ENCODE measurements at places on chromosomes 4 and X.

- DNase-seq, result no peak
Measured at GRCh38 chr4:151760002-151760401, 805 bp downstream of the GATB start.

GRCh38 chr4:54539500-54540029 lies 118.2 kb upstream of the KIT start:
- DNase-seq, result no peak

GRCh38 chrX:69062493-69062892 lies 102.8 kb downstream of the PJA1 start:
- DNase-seq, result no peak

- no peak for DNase-seq
Measured at GRCh38 chrX:104130808-104131207, 18.5 kb downstream of the ZCCHC18 start.

- no peak for DNase-seq
Measured at GRCh38 chr4:188400451-188400850, 261.2 kb downstream of the TRIML1 start.

- no peak for DNase-seq
Measured at GRCh38 chrX:65720381-65720964, 53.0 kb downstream of the MSN start.

DNA sequence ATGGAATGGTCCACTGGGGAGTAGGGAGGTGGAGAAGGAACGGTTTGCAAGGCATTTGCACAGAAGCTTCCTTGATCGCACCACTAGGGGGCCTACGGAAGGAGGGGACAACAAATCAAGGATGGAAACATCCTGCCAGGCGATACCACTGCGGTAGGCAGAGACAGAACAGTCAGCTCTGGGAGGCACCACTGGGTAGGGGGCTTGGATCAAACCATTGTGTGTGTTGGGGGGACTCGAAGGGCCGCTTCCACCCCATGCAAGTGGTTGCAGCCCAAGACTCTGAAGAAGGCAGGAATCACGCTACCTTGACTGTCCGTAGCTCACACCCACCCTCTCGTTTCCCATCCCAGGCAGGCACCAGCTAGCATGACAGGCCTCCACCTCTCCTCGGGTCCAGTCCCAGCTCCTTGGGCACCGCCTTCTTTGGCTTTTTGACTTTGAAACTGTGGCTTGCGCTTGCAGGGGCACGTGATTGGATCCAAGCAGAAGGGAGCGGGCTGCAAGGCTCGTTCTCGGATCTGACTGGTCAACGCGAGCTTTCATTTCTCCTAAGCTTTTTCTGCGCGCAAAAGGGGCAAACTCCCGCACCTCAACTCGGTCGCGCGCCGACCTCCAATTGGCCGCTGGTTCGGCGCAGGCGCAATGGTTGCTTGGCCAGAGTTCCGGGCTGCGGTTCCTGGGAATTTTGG lies 28.4 kb downstream of the GAGE1 start:
- no peak for DNase-seq

- DNase-seq, result no peak
Measured at GRCh38 chr4:48243429-48243828, 26.2 kb downstream of the TEC start.

DNA sequence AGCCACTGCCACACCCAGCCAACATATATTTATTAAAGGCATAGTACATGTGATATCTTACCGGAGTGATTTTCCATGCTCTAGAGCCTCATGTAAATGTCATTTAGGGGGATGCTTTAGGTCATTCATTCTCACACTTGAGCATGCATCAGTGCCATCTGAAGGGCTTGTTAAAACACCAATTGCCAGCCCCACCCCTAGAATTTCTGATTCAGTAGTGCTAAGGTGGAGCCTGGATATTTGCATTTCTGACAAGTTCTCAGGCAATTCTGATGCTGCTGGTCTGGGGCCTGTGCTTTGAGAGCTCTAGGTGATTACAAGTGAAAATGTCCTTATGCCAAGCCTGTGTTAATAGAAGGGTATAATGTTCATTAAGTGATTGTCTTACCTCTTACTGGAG lies 107.7 kb downstream of the PHEX start:
- no peak for DNase-seq

GRCh38 chr4:60757986-60758680 lies 442.0 kb upstream of the ADGRL3 start:
- no peak for DNase-seq

DNA sequence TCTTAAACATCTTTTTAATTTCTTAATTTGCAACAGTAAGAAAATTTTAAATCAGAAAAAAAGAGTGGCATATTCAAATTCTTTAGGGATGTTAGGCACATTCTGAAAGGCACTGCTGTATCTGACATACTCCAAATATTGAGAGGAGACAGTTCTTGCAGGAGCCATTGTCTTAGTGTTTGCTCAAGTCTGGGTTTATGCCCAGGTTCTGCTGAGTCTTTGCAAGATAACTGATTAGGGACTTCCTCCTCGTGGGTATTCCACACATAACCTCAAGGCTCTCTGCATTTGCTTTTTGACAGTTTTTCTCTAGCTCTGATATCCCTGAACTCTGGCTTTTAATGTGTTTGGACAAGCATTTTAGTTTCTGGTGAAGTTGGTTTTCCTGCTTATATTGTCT lies 52.6 kb downstream of the RPS3A start:
- no peak for DNase-seq

DNA sequence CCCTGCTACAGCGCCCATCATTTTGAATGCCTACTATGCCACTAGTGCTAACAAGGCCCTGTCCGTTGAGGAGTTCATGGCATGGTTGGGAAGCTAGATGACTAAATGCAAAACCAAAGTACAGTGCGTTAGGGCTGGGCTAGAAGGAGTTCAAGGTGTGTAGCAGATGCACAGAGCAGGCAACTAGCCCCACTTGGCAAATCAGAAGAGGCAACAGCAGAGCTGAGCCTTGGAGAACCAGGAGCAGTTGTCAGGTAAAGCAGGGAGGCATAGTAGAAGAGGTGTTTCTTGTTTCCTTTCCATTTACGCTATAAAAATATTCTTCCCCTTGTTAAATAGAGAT lies 146.6 kb upstream of the CPEB2 start:
- DNase-seq, result no peak

Measured in AG04449 (cell line).